ENCODE measurements at places on chromosomes 13 and 19. TPM values are rescaled to one million over a fixed set of nuclear protein-coding genes. Genes with fewer than 3 reads are reported as not detected.

DNA sequence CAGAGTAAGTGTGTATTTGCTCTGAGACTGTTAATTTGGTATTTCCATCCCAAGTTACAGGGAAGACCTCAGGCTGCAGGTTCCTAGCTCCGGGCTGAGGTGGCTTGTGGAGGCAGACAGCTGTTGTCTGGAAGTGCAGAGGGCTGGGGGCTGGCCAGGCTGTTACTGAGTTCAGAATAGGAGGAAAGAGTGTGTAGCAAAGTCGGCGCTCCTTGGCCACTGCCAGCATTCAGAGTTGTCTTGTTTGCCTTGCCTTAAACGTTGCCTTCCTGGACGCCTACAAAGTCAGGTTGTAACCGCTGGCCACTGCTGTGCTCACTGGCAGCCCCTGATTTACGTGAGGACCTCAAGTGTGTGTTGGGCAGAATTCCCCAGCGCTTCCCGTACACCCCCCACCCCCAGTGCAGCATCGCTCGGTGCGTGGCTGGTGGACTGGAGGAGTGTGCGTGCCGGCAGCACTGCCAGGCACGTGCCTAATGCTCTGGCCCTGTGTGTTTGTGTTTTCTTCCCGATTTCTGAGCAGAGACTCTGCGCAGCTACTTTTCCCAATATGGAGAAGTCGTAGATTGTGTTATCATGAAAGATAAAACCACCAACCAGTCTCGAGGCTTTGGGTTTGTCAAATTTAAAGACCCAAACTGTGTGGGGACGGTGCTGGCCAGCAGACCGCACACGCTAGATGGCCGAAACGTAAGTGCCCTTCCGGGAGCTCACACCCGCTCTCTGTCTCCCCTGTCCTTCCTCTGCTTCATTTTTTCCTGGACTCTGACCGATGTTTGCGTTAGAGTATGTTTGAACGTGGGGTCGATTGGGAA is 10.5 kb downstream of the DAZAP1 start:
- no peak for DNase-seq
- no peaks in the 10 kb centered on the region for H3K27me3 ChIP-seq
- no peak overlapping the region for H3K4me3 ChIP-seq
- no peak overlapping the region for H3K27ac ChIP-seq
- peaks cover 71% of the 10 kb centered on the region for H3K36me3 ChIP-seq

- no peak for DNase-seq
- no peak overlapping the region for H3K27ac ChIP-seq
- H3K4me3 ChIP-seq, result no peak overlapping the region
- H3K4me1 ChIP-seq, result no peaks in the 10 kb centered on the region
Measured at GRCh38 chr13:44756276-44756810, 180.2 kb upstream of the TSC22D1 start.

- H3K36me3 ChIP-seq, result peaks cover 8% of the 10 kb centered on the region
- DNase-seq, result peak; percentile 37
- H3K27ac ChIP-seq, result peak overlapping the region; percentile 24
- no peaks in the 10 kb centered on the region for H3K27me3 ChIP-seq
- H3K4me1 ChIP-seq, result peaks cover 22% of the 10 kb centered on the region
Measured at GRCh38 chr13:24161010-24161775, 673 bp downstream of the SPATA13 start.

- H3K27me3 ChIP-seq, result no peaks in the 10 kb centered on the region
- no peak for DNase-seq
- no peak overlapping the region for H3K4me3 ChIP-seq
- H3K36me3 ChIP-seq, result no peaks in the 10 kb centered on the region
Measured at GRCh38 chr19:43371909-43372308, 18.4 kb downstream of the CD177 start.

GRCh38 chr13:103145442-103145841 is 79.2 kb upstream of the SLC10A2 start:
- H3K4me3 ChIP-seq, result no peak overlapping the region
- no peaks in the 10 kb centered on the region for H3K4me1 ChIP-seq
- no peaks in the 10 kb centered on the region for H3K27me3 ChIP-seq
- H3K36me3 ChIP-seq, result no peaks in the 10 kb centered on the region
- no peak overlapping the region for H3K27ac ChIP-seq

GRCh38 chr19:926589-927350 is 935 bp downstream of the ARID3A start:
- H3K27me3 ChIP-seq, result peaks cover 19% of the 10 kb centered on the region
- peak; percentile 65 for DNase-seq
- peak overlapping the region; percentile 5 for H3K27ac ChIP-seq
- H3K4me3 ChIP-seq, result peak overlapping the region; percentile 95
- H3K36me3 ChIP-seq, result peaks cover 6% of the 10 kb centered on the region

Gene UPK1A
- polyA plus RNA-seq, result 0.94 TPM

Gene KLK1
- polyA plus RNA-seq, result 1.6 TPM

Gene OR10H1
- 0.09 TPM for polyA plus RNA-seq

All from thymus (tissue), 14 donors.